ENCODE measurements at places on chromosomes 5 and 9. TPM values are rescaled to one million over a fixed set of nuclear protein-coding genes. Genes with fewer than 3 reads are reported as not detected.

Gene HTR4
- 1.5 TPM for polyA plus RNA-seq

DNA sequence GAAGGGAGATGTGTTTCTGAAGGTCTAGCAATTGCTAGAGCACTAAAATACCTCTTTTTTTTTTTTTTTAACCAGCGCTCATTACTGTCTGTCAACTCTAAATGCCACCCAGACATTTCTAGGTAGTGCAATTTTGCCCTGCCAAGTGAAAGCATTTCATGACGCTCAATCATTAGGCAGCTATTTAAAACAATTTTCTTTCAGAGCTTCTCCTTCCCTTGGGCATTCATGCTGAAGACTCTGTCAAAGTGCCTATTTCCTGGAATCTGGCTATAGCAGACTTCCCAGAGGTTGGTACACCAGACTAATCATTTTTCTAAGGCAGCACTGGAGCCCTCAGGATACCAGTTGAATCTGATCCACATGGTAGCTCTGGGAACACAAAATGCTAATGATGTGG lies 97.0 kb upstream of the ANKRD55 start:
- DNase-seq = no peak

DNA sequence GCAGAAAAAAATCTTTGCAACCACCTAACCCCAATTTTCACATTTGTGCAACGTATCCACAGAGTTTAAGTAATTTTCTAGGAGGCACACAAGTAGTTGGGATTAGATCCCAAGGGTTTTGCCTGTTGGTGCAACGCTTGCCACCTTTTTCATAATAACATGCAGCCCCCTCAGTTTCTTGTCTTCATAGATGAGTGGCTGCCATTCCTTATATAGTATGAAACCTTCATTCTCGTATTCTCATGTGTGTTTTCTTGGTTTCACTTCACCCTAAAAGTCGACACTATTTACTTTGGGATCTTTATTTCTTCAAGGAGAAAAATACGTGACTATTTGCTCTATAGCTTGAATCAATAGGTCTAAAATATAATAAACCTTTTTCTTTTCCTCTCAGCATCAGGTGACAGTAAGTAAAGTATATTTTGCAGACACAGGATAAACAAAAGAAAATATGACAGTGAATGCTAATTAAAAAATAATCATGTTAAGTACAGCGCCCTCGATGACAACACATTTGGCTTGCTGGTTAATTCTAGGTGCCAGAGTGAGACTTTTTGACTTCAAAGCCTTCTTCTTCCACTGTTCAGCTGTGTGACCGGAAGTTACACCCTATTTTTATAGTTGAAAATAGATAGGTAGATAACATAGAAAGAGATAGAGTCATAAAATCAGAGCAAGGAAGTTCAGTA lies 342.8 kb upstream of the CCNG1 start:
- no peak for DNase-seq

Gene AQP7
- polyA plus RNA-seq = 12.0 TPM

DNA sequence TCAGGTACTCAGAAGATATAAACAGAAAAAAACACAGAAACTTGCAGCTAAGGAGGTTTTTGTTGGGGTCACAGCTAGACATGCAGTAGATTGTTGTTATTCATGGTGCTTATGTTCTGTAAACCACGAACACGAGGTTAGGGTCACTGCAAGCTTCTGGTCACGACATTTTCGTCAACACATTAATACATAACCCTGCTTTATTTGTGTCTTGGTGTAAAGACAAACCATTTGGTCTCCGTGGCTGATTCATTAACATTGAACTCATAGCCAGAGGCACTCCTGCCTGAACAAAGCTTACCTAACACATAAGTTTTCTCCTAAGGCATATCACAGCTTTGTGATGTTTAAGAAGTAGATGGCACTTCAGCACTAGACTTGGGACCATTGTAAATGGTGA lies 16.9 kb downstream of the TEK start:
- no peak for DNase-seq

Gene PDLIM4
- 23.3 TPM for polyA plus RNA-seq

DNA sequence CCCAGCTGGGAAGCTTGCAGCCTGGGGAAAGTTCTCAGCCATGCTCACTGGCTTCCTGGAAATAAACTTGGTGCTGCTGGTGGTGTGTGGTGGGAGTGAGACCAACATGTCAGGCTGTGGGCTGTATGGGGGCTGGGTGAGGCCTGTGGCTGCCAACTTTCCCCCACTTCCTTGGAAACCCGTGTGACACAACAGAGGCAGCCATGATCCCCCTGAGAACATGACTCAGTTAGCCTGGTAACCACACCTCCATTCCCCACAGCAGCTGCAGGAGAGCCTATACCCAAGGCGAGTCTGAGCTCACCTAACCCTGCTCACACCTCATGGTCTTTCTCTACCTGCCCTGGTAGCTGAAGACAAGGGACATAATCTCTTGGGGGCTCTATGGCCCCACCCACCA lies 72.7 kb upstream of the RGMB start:
- DNase-seq = no peak

GRCh38 chr5:176162198-176162597 lies 76.0 kb upstream of the SIMC1 start:
- no peak for DNase-seq

GRCh38 chr5:6858419-6858818 lies 145.2 kb downstream of the TENT4A start:
- no peak for DNase-seq

Gene TERT
- not detected for polyA plus RNA-seq

DNA sequence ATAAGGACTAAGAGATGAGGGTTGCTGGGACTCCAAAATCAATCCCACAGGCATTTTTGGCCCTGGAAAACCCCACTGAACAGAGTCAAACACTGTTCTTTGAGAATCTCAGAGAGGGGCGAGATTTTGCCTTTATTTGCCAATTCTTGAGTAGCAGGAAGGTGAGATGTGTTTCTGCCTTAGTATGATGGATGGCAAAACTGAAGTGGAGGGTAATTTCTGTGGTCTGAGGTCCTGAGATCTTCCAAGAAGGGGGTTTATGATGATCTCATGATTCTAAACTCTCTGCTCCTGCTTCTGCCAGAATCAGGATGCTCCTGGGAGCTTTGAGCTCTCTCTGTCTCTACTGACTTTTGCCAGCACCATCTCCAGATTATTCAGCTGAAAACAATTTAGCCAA lies 174.8 kb upstream of the CLINT1 start:
- DNase-seq = no peak

- no peak for DNase-seq
Measured at GRCh38 chr5:110053205-110053604, 363.5 kb downstream of the MAN2A1 start.

DNA sequence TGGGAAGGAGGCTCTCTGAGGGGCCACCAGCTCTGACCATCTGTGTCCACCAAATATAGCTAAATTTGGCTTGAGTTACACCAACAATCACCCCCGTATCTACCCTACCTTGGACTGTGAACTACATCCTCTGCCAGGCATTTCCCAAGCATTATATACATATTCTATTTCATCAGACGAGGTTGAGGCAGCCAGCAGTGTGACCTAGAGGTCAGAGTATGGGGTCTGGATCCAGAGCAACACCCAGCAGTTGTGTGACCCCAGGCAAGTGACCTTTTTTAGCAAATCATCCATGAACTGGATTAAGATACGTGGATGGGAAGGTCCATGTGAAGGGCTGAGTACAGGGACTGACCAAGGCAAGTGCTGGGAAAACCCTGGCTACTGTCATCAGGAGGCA lies 180.6 kb downstream of the HSPA4 start:
- no peak for DNase-seq

DNA sequence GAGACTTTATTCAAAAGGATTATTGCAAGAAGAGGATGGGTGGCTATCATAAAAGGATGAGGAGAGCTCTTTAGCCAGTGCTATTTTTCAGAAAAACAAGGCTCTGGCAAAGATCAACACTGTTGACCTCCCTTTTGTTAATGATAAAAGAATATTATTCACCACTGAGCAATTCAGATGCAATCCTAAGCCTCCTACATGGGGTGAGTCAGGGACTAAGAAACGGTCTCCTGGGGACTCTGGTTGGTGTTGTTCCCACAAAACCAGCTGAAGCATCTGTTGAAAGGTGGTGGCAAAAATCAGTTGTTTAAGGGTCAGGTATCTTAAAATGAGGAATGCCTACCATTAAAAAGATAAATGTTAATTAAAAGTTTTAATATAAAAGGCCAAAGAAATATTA lies 7.7 kb upstream of the GCNT1 start:
- no peak for DNase-seq

DNA sequence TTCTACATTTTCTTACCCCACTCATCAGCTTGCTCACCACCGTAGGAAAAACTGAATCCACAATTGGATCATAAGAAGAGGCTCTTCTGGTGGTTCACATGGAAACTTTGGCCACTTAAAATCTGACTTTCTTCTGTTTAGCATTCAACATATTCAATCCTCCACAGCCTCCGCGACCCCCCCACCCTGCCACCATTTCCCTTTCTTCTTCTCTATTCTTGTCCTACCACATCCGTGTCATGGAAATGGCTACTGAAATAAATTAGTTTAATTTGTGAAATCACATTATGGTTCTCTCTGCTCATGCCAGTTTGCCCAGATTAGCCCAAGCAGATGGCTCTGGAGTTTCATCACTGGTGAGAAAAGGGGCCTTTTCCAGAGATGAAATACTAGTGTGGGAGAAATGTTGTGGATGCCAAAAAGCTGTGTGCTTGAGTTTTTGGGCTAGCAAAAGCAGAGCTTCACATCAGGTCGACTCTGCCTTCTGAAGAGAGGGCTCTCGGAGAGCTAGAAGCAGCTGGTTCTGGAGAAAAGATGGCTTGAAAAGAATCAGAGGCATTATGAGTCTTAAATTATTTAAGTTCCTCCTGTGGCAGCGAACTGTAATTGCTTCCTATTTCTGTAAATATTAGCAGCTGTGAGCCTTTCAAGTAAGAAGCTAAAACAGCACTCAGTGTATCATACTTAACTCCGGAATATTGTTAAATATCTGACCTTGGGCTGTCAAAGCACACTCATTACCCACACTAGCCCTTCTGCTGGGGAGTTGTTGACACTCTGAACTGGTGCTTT lies 107.1 kb downstream of the MAT2B start:
- no peak for DNase-seq

GRCh38 chr9:137054932-137055384 lies 1.1 kb upstream of the ENTPD2 start:
- no peak for DNase-seq

Gene ADAMTS13
- 11.9 TPM for polyA plus RNA-seq

GRCh38 chr9:75002422-75003023 lies 25.6 kb downstream of the CARNMT1 start:
- DNase-seq = no peak

GRCh38 chr5:21159510-21160059 lies 1171.6 kb upstream of the CDH18 start:
- no peak for DNase-seq

GRCh38 chr5:136000932-136001331 lies 27.9 kb upstream of the TGFBI start:
- no peak for DNase-seq

Gene SPATA31C2
- not detected for polyA plus RNA-seq

DNA sequence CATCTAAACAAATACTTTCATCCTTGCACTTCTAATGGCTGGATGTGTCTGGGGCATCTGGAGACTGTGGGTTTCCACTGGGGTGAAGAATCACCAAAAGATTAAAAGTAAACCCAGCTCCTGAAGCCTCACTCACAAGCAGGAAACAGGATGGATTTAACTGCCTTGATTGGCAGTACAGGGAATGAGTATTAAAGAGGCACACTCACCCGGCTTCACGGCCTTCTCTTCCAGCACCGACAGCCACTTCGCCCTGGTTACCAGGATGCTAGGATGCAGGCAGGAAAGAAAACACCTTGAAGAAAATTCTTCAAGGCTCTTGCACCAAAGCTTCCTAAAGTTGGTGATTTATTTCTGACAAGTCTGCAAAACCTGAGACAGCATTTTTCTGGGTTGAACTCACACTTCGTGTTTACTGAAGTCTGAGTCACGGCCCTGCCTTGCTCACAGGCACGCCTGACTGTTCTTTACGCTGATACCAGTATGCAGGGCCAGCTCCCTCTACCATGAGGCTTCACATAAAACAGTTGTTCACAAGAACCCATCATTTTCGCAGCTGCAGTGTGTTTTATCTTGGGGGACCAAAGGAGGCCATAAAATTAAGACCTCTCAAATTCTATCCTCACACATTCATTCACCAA lies 56.5 kb upstream of the ZNF354A start:
- peak; percentile 38 for DNase-seq

DNA sequence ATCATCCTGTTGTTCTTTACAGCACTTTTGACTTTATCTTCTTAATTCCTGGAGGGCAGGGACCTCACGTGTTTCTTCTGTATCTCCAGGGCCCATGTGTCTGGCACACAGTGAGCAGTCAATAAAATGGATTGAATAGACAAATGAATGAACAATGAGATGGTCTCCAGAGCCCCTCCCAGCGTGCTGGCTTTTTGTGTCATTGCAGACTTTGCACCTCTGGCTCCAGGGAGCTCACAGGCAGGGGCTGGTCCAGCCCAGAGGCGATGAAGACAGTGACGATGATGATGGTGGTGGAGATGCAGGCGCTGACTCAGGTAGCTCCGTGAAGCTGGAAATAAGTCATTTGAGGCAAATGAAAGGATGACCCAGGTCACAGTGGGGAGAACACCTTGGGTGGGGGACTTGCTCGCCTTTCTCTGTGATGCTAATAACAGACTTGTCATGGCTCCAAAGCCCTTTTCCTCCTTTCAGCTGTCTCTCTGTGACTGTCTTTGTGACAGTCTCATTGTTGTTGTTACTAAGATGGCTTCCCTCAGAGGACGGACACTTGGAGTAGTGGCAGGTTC lies 30.4 kb upstream of the FABP6 start:
- peak; percentile 26 for DNase-seq

Gene PCDHGB4
- polyA plus RNA-seq = 0.50 TPM
